Glomerular endothelial cell (primary cell): ENCODE measurements at places on chromosomes 3 and 15.

DNA sequence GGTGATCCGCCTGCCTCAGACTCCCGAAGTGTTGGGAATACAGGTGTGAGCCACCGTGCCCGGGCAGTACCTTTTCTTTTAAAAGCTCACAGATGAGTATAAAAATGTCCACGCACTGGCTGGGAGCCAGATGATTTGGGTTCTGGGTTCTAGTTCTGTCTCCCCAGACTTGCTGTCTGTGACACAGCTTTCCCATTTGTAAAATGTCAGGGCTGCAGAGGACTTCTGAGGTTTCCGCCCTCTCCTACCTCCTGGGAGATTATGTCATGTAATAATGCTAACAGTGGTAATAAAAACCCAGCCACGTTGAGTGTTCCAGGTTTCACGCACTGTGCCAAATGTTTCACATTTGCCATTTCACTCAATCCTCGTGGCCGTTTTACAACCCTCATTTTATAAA is 1.3 kb upstream of the PPP4R2 start:
- DNase-seq = no peak

DNA sequence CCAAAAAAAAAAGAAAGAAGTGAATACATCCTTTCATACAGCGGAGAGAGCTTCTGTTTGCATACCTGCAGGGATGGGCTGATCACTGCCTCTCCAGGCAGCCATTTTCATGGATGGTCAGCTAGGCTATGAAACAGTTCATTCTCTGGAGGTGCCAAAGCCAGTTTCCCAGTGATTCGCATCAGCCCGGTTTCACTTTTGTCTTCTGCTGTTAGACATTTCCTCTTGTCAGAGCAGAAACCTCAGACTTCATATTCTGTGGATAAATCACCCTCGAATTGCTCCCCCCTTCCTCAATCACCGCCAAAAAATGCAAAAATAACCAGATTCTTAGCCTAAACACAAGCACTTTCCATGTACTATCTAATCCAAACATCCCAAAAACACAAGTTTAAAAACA is 225.6 kb downstream of the ADAMTS9 start:
- DNase-seq = no peak

- DNase-seq = no peak
Measured at GRCh38 chr3:38158472-38158871, 6.9 kb upstream of the OXSR1 start.

GRCh38 chr3:13019243-13020095 is 53.8 kb downstream of the IQSEC1 start:
- DNase-seq = no peak

DNA sequence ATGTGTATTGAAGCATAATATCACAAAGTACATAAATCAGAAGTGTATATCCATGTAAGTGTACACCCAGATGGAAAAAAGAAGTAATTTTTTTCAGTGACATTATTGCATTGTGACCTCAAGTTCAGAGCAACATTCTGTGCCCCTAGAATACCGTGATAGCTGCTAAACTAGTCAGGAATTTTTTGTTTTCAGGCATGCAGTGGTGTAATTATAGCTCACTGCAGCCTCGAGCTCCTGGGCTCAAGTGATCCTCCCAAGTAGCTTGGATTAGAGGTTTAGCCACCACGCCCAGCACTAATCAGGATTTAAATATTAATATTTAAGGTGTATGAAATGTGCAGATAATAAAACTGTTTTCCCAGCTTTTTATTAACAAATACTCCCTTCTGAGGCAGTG is 25.5 kb downstream of the SEC62 start:
- no peak for DNase-seq

DNA sequence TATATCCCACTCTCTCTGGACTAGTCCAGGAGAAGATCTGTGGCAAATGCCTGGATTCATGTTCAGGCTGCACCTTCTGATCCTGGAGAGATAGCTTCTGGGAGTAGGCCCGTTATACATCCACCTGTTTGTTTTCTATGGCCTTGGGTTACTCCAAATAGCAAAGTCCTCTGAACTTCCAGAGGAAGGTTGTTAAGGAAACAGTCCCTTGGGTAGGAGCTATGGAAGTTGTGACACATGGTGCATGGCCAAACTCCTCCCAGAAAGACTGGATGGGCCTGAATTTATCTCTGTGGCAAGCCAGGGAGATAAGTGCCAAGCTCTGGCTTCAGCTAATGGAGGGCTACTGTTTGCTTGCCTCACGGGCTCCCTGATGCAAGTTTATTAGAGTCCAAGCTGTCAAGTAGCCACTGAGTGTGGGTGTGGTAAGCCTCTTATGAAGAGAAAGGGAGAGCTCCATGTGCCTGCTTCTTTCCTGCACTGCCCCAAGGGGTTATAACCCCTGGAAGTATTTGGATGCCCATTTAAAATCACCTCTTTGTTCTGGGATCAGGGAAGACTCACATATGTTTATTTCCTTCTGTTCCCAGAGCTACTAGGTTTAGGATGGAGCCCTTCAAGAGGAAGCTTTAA is 328.7 kb upstream of the ATP11B start:
- DNase-seq = no peak

DNA sequence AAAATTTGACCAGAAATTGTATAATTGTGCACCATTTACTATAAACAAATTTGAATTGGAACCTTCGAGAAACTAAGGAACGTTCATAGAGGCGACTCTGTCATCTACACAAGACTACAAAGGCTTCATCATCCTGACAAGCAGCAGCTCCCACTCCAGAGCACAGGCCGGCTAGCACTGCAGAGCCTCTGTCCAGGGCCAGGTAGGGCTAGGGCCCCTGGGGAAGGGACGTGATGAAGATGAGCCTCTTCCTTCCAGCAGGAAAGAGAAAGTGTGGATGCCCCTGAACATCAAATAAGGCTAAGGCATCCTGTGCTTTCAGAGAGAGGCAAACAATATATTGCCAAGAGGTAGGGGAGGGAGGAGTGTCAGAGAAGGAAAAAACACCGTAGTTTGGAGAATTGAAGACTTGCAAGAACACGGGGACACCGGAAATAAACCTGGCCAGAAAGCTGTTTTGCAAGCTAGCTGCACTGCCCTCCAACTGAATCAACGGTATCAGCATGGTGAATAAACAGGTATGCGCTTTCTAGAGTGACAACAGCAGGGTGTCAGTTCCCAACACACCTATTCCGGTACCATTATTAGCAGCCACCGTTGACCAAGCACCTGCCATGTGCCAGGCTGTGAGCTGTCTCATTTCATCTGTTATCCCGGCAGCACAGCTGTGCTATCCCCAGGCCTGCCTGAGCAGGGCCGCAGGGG is 12.4 kb downstream of the XXYLT1 start:
- DNase-seq = no peak
